Heart right ventricle (tissue), 16 donors: ENCODE measurements at places on chromosomes 6 and 20. TPM values are rescaled to one million over a fixed set of nuclear protein-coding genes. Genes with fewer than 3 reads are reported as not detected.

Gene POU3F2
- total RNA-seq: not detected

GRCh38 chr6:15399641-15400470, 154.0 kb downstream of the JARID2 start:
- H3K36me3 ChIP-seq: no peaks in the 10 kb centered on the region
- H3K27me3 ChIP-seq: no peaks in the 10 kb centered on the region
- peak overlapping the region; percentile 11 for H3K27ac ChIP-seq
- DNase-seq: peak; percentile 67
- H3K4me1 ChIP-seq: peaks cover 44% of the 10 kb centered on the region

Gene CENPW
- 1.5 TPM for total RNA-seq

DNA sequence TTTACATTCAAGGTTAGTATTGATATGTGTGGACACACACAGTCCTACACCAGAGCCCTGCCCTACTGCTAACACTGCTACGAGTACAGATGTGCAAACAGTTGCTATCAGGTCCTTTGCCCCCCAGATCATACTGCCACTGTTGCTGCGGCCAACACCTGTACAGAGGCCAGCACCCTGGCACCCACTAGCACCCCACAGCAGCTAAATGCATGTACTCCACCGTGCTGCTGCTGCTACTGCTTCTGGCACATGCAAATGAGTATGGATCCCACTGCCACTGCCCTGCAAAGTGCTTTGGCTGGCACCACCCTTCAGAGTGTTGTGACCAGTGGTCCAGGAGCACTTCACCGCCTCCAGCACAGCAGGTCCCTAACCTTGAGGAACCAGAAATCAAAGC, 621.9 kb downstream of the GRIK2 start:
- no peak overlapping the region for H3K27ac ChIP-seq
- H3K36me3 ChIP-seq: no peaks in the 10 kb centered on the region

DNA sequence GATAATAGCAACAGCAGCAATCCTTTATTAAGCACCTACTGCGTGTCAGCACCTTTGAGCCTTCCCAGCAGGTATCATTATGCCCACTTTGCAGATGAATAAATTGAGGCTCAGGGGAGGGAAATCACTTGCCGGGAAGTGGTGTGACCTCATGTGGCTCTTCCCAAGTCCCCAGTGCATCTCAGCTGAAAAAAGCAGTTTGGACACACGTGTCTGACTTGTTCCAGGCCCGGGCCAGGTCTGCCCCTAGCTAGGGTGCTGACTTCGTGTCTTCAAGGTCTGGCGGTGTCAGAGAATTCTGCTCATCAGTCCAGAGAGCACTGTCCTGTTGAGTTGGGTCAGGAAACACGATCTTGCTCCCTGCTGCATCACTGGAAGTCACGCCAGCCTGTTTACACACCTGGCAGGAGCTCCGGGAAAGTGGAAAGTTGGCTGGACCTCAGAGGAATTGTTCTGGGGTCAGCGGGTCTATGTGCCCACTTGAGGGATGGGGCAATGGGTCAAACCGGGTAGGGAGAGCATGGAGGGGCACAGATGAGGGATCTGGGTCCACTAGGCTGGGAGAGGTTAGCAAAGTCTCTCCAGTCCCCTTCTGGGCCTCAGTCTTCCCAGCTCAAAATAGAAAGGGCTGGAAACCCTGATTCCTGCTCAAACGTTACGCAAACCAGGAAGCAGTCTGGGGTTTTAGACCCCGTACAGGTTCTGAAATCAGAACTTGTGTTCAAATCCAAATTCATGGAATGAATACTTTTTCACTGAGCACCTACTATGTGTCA, 10.5 kb downstream of the SLC13A3 start:
- no peaks in the 10 kb centered on the region for H3K4me1 ChIP-seq
- no peaks in the 10 kb centered on the region for H3K27me3 ChIP-seq
- DNase-seq: no peak
- H3K4me3 ChIP-seq: no peak overlapping the region
- H3K36me3 ChIP-seq: no peaks in the 10 kb centered on the region
